ENCODE measurements at places on chromosomes 16 and 17. TPM values are rescaled to one million over a fixed set of nuclear protein-coding genes. Genes with fewer than 3 reads are reported as not detected.

GRCh38 chr16:86806838-86807351 lies 228.5 kb downstream of the FOXL1 start:
- DNase-seq = no peak

DNA sequence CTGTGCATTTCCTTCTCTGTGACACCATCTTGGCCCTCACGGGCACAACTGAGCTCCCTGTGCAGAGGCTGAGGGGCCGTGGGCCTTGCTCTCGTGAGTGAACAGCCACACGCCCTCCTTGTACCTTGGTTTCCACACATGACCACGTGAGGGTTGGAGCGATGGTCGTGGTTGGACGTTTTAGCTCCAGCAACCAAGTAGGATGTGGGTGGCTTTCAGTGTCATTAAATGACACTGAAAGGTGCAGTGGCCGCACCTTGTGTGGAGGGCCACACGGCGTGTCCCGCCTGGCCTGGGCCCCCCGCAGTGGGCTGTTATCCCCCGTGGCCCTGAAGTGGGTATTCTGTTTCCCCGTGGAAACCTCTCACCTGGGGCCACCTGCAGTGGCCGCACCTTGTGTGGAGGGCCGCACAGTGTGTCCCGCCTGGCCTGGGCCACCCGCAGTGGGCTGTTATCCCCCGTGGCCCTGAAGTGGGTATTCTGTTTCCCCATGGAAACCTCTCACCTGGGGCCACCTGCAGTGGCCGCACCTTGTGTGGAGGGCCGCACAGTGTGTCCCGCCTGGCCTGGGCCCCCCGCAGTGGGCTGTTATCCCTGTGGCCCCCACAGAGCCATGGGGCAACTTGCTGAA lies 28.2 kb downstream of the ACSF3 start:
- peak; percentile 47 for DNase-seq

GRCh38 chr16:79648826-79649225 lies 48.3 kb upstream of the MAF start:
- no peak for DNase-seq

GRCh38 chr17:49882434-49882833 lies 34.6 kb upstream of the TAC4 start:
- DNase-seq = no peak

GRCh38 chr17:44530896-44531418 lies 26.3 kb upstream of the FZD2 start:
- DNase-seq = no peak

- DNase-seq = no peak
These were observed 54.0 kb downstream of the DYNLRB2 start for GRCh38 chr16:80594756-80595155.

- DNase-seq = peak; percentile 98
These were observed 7.2 kb upstream of the PDP2 start for GRCh38 chr16:66872943-66873684.

DNA sequence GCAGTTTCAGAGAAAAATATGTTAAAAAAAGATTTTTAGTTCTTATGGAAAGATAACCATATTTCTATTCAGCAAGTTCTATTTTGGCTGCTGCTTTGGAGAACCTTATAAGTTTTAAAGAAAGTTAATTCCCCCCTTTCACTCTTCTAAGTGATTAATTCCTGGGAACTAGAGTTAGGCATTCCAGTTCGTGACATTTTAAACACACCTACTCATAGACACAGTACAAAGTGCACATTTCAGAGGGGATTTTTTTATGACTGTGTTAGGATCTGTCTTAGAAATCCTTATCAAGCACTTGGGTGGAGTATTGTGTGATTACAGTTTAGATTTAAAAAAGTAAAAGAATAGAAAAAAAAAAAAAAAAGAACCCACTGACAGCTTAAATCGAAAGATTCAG lies 3.5 kb upstream of the CDH11 start:
- no peak for DNase-seq

DNA sequence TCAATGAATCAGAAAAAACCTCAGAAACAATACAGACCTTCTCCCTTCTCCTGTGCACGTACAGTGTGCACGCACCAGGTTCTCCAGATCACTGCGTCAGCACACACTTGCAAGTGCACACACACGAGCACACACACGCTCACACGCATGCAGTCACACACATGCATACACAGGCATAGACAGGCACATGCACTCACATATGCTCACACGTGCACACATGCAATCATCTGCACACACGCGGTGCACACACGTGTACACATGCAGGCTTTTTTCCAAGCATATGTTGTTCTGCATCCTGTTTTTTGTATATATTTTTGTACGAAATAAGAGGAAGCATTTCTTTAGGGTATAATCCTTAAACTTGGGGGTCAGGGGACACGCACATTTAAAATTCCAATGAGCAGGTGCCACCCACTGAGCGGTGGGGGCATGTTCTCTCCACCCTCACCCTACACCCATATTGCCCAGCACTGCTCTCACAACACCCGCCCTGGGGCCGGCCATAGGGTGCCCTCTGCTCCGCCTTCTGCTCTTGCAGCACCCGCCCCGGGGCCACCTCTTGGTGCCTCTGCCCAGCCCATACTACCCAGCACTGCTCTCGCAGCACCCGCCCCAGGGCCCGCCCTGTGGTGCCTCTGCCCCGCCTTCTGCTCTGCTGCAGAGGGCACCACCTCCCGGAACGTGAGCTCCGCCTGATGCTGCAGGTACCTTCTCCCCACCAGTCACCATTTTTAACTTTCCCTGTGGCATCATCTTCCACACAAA lies 20.9 kb downstream of the KLHDC4 start:
- no peak for DNase-seq

DNA sequence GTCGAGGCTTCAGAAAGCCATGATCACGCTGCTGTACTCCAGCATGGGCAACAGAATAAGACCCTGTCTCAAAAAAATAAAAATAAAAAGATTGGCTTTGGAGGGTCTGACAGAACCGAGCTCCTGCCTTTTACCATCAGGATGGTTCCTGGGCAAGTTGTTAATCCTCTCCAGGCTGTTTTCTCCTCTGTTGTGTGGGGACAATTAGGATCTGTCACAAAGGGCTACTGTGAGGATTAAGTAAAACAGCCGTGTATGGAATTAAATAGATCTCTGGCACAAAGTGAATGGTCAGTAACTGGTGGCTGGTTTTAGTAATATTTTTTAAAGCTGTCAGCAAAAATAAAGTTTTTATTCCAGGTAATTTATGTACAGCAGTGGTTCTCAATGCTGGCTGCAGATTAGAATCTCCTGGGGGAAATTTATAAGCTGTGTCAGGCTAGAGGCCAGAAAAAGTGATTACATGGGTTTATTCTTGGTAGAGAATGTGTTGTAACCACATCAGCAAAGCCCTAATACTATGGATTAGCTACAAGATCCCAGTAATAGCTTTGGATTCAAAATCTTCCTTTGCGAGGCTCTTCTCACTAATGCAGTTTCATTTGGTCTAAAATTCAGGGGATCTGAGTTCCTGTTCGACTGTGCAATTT lies 47.2 kb downstream of the GPRC5B start:
- no peak for DNase-seq

DNA sequence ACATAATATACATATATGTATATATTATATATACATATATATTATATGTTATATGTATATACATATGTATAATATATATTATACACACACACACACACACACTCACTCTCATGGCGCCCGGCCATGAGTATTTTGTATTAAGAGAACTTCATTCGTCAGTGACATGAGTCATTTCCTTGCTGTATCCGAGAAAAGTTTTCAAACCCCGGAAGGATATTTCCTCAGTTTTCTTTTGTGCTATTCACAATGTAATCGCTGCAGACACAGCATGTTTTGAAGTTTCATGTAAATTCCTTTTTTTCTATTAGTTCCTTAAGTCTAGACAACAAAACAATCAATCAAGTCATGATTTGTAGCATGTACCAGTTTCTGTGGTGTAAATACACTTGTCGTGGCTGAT lies 33.3 kb downstream of the OR1D5 start:
- no peak for DNase-seq

- no peak for DNase-seq
These were observed 71.3 kb upstream of the METRNL start for GRCh38 chr17:83008186-83008510.

GRCh38 chr17:33039874-33040273 lies 48.2 kb downstream of the SPACA3 start:
- DNase-seq = no peak

GRCh38 chr16:89159066-89159849 lies 12.3 kb upstream of the CDH15 start:
- no peak for DNase-seq

- no peak for DNase-seq
These were observed 7.8 kb downstream of the DLX3 start for GRCh38 chr17:49987290-49987585.

VTN gene
- total RNA-seq = 0.53 TPM

HIGD1B gene
- not detected for total RNA-seq

KRTAP4-11 gene
- total RNA-seq = not detected

TMEM92 gene
- not detected for total RNA-seq

MAPT gene
- total RNA-seq = 0.57 TPM

PRSS33 gene
- not detected for total RNA-seq

CRYBA1 gene
- not detected for total RNA-seq

Data from activated naive CD4-positive, alpha-beta T cell treated with anti-CD3 and anti-CD28 coated beads, Interleukin-2, amount 50 U/mL, for 72 hours (primary cell).